Mucosa of gallbladder (tissue), 1 donor: ENCODE measurements at places on chromosomes 11 and 22.
A peak's percentile ranks its signal among the peaks of the same experiment; 100 is the strongest.

DNA sequence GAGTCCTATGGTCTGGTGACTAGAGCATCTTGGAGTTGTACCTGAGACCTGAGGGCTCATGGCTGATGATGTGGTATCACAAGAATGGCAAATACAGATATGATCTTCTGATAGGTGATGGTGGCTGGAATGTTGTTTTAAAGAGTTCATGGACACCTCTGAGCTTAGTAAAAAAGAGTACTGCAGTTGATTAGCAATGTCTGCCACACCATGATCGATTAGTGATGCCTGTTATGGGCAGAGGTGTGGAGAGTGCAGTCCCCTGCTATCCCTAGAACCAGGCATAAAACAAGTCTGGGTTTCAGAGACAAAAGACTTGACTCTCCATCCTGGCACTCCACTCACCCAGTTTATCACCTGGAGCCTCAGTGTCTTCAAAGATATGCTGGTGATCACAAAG is 1.4 kb upstream of the BATF2 start:
- no peak for DNase-seq

DNA sequence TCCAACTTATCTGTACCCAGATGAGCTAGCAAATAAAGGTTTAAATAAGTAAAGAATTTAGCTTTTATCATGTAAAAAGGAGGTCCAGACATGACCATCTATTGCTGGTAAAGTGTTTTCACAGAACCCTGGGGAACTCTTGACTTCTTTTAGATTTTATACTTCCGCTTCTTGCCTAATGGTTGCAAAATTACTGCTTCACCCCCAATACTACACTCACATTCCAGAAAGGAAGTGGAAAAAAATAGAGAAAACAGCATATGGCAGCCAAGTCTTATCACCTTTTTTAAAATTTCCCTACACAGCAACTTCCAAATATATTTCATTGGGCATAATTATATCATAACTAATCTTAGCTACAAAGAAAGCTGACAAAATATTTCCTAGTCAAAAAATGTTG is 12.1 kb downstream of the BBOX1 start:
- DNase-seq, result no peak

- DNase-seq, result no peak
Observed at GRCh38 chr11:36274414-36274813, 14.8 kb downstream of the COMMD9 start.

GRCh38 chr11:131904756-131905155 is 534.3 kb downstream of the NTM start:
- no peak for DNase-seq

- no peak for DNase-seq
Observed at GRCh38 chr11:87430821-87431220, 393.1 kb downstream of the TMEM135 start.

DNA sequence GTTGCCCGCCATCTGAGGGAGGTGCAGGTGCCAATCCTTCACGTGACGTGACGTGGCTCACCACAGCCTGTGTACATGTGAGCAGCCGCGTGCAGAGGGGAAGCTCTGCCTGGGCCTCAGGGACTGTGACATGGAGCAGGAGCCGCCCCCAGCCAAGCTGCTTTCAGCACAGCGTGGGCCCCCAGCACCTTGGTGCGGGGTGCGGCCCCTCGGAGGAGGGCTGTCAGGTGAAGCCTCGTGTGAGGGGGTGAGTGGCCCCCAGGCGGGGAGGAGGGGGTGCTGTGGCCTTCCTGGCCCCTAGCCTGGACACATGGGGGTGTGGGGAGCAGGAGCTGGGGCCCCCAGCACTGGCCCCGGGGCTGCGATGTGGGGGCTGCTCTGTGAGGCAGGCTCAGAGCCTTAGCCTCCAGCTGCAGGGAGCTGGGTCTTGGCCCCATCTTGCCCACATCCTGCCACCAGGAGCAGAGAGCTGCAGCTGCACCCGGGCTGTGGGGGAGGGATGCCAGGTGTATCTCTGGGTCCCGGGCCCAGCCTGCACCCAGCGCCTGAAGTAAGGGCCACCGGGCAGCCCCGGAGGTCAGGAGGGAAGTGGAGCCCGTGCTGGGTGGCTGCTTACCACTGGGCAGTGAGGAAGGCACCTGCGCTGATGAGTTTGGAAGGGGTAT is at the start of gene ADORA2A:
ADORA2A (plus strand) TSS at position 100 of the 665 bp plus-strand sequence. CDS start 5,806 bp downstream, outside the sequence.
- peak; percentile 51 for DNase-seq

DNA sequence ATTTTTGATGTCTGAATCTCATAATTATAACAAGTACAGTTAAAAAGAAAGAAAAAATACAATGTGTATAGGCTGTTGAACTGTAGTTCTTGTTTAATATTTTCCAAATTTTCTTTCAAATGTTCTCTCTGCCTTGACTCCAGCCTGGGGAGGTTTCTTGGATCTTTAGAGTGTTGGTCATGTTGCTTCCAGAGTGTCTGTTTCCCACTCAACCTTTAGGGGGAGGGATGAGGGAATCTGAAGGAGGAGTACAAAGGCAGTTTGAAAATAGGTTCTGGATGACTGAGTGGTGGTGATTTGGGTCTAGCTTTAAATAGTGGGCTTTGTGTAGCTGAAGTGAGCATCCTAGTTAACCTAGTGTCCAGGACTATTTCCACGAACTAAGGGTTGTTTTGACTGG is 2.0 kb downstream of the CTNND1 start:
- no peak for DNase-seq

GRCh38 chr11:65559951-65560537 is 1.9 kb upstream of the LTBP3 start:
- peak; percentile 43 for DNase-seq

- peak; percentile 67 for DNase-seq
Observed at GRCh38 chr22:22877523-22878210, 9.9 kb upstream of the IGLL5 start.

DNA sequence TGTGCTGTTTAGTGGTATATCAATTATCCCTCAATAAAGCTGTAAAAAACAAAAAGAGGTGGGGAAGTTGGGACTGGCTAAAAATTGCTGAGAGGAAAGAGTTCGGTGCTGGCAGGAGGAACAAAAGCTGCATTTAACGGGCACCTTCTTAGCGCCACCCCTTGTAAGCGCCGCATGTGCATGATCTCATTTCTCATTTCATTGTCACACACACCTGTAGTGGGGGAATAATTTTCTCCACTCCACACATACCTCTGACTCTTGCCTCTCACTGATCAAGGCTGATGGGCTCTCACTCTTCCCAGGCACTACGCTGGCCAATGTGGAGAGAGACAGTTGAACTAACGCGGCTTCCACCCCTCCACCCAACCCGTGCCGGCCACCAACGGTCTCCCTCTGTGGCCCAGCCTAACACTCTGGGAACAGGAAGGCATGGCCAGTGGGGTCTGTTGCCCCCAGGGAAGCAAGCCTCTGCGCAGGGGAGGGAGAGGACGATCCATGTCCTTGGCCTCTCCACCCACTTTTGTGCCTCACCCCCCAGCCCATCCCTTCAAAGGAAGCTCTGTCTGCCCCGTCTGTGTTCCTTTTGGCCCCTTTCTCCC is 186.7 kb upstream of the SYT13 start:
- DNase-seq, result no peak

GRCh38 chr11:116211147-116211546 is 561.6 kb downstream of the BUD13 start:
- no peak for DNase-seq

GRCh38 chr11:2870460-2870859 is 15.1 kb downstream of the CDKN1C start:
- no peak for DNase-seq

- DNase-seq, result no peak
Observed at GRCh38 chr11:19467904-19468303, 227.2 kb upstream of the E2F8 start.

GRCh38 chr11:92623055-92623454 is 346.4 kb upstream of the MTNR1B start:
- no peak for DNase-seq

DNA sequence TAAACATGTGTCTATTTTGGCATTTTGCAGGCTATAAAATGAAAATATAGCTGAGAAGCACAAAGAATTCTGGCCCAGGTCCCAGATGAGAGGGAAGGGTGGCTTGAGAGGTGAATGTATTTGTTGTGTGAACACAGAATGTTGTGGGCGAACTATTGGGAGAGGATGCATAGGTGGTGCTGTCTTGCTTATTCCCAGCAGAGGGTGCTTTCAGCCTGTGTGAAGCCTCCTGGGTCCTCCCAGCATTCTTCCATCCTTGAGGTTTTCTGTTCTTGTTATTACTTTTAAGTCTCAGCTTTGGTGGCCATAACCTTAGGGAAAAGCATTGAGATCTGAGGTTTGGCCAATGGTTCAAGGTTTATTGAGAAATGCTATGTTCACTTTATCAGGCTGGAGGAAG is 108.7 kb upstream of the SNX19 start:
- DNase-seq, result no peak

GRCh38 chr22:25895678-25896077 is 153.7 kb downstream of the MYO18B start:
- no peak for DNase-seq

DNA sequence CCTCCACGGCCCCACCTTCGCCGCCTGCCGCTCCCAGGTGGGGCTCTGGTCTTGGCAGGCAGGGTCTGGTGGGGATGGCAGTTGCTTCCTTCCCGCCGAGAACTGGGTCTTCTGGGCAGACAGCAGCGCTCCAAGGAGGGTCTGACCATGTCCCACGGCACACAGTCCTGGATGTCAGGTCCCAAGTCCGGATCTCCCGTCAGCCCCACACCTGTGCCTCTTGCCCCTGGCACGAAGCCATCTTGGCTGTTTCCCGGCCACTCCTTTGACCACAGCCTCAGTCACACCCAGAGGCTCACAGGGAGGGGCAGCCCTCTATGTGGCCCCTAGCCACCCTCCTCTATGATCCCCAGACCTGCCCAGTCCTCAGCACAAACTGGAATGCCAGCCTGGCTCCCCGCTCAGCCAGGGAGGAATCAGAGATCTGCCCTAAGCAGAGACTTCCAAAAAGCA is 14.3 kb downstream of the MUC5B start:
- no peak for DNase-seq

DNA sequence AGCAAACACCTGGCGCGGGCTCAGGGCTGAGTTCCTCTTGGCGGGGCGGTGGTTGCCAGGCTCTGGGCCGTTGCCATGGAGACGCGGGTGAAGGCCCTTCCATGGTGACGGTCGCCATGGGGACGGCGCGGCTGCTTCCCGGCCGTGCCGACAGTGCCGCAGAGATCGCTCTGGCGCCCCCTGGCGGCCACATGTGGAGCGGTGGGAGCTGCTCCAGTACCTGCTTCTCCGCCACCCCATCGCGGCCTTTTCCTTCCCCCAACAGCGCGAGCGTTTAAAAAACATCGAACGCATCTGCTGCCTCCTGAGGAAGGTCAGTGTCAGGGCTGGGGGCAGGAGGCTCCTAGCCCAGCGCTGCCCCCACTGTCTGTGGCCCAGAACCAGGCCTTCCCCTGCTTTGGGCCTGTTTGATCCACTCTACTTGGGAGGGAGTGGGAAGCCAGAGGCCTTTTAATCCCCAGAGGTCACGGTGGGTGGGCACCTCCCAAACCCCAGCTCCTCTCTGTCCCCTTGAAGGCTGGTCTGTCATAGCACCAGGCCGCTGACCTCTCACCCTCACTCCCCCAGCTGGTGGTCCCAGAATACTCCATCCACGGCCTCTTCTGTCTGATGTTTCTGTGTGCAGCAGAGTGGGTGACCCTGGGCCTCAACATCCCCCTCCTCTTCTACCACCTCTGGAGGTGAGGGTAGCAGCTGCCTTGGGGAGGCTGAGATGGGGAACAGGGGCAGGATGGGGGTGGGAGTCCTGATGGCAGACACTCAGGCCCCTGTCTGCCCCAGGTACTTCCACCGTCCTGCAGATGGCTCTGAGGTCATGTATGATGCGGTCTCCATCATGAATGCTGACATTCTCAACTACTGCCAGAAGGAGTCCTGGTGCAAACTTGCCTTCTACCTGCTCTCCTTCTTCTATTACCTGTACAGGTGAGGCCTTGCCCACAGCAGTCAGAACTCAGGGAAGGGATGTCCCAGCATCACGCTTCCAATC is 4.8 kb downstream of the CNIH2 start:
- DNase-seq, result peak; percentile 98

- no peak for DNase-seq
Observed at GRCh38 chr11:27807596-27807995, 107.3 kb upstream of the BDNF start.

- DNase-seq, result no peak
Observed at GRCh38 chr11:74615311-74615710, 22.9 kb downstream of the POLD3 start.

- DNase-seq, result no peak
Observed at GRCh38 chr11:86668929-86669328, 3.5 kb downstream of the ME3 start.

DNA sequence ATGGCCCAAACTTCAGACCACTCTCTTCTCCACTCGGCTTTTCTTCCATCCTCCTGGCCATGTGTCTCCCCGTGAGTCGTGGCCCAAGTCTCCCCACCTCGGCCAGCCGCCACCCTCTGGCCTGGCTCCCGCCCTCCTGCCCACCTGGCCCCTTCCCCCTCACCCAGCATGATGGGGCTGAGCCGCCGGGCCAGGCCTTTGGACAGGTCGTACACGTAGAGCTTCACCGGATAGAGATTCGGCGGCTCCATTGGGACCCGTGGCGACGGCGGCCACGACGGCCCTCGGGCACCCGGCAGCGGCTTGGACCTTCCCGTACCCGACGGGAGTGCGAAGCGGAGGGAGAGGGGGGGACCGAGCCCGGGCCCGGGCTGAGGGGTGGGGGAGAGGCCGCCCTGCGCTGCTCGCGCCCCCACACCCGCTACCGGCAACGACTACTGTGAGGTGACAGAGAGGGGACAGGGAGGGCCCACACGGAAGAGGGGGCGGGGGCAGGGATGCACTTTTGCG is at the start of gene DESI1:
DESI1 (minus strand) TSS at position 455 of the 510 bp plus-strand sequence; CDS start at position 251, 204 bp downstream.
- DNase-seq, result no peak

DNA sequence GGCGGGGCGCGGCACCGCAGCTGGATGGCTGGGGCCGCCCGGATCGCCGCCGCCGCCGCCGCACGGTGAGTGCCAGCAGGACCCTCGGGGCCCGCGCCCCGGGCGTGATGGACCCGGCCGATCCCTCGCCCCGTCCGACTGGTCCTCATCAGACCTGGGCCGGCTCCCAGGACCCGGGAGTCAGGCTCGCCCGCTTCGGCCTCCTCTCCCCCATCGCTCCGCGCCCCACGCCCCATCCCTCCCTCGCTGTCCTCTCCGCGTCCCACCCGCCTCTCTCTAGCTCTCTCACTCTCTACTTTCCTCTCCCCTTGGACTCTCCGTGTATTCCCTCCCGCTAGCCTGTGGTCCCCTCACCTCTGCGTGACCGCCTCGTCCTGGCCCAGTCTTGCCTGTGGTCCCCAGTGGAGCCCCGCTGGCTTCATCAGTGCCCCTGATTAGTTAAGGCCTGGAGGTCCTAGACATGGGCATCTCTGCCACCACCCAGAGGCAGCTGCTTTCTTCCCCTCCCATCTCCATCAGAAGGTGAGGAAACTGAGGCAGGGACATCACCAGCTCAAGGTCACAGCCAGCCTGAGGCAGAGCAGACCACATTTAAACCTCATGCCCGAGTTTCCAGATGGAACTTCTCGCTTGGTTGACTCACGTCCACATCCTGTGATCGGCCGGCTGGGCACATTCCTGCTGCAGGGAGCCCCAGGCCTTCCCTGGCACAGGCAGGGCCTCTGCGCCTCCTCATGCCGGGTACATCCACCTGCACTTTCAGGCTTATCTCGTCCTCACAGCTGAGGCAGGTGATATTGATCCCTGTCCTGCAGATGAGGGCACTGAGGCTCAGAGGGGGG is 429 bp downstream of the SLC39A13 start:
- DNase-seq, result peak; percentile 48
